Fibroblast of skin of right quadriceps (primary cell): ENCODE measurements at places on chromosomes 3 and 15.

GRCh38 chr15:43406189-43406588 lies 35.3 kb downstream of the TUBGCP4 start:
- no peak for DNase-seq

DNA sequence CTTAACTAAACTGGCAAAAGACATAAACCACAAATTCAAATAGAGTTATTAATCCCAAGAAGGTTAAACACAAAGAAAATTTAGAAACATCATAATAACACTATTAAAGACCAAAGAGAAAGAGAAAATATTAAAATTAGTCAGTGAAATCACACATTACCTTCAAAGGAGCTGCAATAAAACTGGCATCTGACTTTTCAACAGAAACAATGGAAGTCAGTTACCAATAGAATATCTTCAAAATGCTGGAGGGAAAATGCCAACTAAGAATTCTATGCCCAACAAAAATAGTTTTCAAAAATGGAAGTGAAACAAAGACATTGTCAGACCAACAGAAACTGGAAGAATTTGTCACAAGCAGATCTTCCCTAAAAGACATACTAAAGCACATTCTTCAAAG lies 68.7 kb upstream of the RNF7 start:
- DNase-seq = no peak

DNA sequence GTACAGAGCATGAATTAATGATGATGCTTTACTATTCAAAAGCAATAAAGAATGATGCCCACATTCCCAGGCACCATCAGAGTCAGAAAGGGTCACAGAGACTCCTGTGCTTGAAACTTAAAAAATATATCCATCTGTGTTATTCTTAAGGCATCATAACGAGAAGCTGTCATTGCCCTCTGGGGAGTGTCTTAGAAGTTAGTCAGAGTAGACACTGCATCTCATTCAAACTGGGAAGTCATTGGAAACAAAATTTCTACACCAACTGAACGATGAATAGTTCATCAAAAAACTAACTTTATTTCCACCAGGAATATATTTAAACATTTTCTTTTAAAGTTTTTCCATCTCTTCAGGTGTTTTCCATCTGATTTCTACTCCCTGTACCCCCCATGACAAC lies 122.9 kb downstream of the RFTN1 start:
- DNase-seq = no peak

GRCh38 chr3:128727996-128728395 lies 2.0 kb downstream of the RAB7A start:
- DNase-seq = no peak

DNA sequence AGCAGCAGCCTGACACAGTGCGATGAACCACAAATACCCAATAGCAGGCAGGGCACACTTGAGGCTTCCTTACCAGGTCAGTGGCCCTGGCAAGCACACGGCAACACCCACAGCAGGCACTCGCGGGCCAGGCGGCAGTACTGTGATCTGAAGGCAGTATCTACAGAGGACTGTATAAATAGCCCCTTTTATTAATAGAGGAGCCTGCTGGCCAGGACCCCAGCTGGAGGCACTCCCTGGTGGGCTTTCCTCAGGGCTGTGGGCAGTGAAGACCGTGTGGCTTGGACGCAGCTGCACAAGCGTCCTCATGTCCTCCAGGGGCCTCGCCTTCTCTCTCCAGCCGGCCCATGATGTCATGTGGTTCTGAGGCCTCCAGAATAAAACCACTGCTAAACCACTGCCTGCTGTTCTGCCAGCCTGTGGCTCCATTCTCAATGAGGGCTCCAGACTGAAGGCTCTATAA lies 44.1 kb downstream of the LRIG1 start:
- DNase-seq = no peak

DNA sequence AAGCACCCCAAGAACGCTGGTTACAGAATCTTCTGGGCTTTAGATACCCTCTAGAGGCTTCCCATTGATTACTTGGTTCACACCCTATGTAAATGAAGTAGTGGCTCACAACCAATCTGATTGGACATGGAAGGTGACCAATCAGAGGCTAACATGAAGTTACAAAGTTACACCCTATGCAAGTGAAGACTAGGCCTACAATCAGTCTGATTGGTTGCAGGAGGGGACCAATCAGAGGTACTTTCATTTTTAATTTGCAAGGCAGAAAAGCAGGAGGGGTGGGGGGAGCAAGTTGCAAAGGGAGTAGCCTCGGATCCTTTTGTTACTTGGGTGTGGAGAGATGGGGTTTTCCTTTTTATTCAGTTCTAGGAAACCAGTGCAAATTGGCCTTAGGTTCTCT lies 11.1 kb upstream of the RTP2 start:
- DNase-seq = peak; percentile 46

GRCh38 chr3:189557824-189558223 lies 73.4 kb upstream of the TP63 start:
- DNase-seq = peak; percentile 3

- DNase-seq = no peak
Observed at GRCh38 chr3:73705792-73706191, 81.1 kb upstream of the PDZRN3 start.

- DNase-seq = no peak
Observed at GRCh38 chr3:38210141-38210757, 44.9 kb downstream of the OXSR1 start.

- DNase-seq = no peak
Observed at GRCh38 chr3:56124546-56124945, 343.7 kb downstream of the ERC2 start.

- DNase-seq = peak; percentile 65
Observed at GRCh38 chr3:61564395-61565059, 3.2 kb downstream of the PTPRG start.

DNA sequence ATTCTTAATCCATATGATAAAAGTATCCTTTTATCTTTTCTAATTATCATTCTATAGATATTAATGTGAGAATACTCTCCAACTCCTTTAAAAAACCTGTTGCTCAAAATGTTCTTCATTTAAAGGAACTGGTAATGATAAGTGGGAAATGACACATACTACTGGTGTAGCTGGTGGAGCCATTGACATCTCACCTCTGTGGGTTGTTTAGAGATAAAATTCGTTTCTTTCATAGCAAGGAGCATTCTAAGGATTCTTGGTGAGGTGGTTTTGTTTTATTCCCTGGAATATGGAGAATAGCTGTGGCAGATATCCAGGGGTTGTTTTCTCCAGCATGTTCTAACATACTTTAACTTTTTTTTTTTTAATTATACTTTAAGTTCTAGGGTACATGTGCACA lies 299.8 kb upstream of the THBS1 start:
- DNase-seq = no peak

DNA sequence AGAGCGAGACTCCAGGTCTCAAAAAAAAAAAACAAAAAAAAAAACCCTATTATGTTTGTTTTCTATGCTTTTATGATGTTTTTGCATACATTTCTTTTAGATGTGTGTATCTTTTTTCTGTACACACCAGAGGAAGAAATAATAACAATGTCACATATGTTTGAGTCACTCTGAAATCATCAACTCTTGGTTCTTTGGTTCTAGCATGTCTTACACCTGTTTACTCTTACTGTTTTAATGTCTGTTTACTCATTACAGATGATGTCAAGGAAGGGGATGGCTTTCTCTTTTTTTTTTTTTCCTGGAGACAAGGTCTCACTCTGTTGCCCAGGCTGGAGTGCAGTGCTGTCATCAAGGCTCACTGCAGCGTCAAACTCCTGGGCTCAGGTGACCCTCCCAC lies 24.1 kb downstream of the RHOA start:
- no peak for DNase-seq

DNA sequence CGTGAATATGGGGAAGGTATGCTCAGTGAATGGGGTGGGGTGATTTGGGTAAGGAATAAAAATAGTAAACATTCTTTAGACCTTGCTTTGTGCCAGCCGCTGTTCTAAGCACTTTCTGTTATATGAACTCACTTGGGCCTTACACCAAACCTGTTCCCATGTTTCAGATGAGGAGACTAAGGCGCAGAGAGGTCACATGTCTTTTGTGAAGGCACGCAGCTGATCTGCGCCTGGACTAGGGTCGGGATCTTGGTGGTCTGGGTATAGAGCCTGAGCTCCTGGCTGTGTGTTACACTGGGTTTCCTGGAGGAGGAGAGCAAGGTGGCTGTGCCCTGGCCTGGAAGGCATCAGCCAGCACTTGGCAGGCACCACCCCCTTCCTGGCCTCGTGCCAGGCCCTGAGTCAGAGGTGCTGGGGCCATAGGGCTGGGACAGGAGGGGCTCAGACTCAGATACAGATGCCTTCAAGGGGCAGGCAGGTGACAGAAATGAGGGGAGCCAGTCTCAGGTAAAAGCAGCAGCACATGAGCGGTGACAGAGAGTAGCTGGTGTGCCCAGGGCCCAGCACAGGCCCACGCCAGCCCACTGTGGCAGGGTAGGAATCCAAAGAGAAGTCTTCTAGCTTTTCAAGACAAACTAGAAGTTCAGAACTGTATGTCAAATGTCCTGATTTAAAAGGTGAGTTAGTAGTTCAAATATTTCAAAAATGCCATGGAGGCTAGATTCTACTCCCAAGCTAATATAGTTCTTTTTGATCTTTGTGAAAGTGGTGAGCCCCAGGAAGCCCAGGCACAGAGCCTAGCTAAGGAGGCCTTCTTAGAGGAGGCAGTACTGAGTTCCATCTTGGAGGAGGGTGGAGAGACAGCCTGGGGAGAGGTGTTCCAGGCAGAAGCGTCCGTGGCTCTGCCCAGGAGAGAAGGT lies 83.1 kb downstream of the DNAJB8 start:
- DNase-seq = peak; percentile 45

DNA sequence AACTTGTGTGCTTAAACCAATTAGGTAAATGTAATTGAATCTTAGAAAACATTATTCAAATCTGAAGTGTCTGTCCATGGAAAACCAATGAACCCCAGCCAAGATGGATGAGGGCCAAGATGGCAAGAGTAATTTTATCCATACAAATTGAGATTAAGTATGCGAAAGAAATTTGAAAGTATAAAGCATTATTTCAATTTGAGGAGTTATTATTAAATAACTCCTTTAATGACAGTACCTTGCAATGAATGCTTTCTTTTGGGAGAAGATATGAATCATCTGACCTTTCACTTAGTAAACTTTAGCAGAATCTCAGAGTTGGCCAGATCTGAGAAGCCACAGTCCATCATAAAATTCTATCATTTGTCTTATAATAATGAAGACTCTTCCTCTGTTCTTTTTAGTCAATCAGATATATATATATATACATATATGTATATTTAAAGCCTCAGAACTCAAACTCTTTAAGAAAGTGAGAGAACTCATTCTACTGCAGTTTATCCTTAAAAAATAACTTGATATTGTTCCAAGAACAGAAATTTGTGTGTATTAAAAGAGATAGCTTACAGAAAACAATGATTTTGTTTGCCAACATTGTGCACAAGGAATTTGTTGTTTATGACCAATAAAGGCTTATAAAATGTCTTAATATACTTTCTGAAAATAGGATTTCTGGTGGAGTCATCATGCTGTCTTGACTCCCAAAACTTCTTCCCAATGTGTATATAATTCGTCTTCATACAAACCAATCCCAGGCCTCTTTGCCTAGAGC lies 434.8 kb upstream of the THBS1 start:
- peak; percentile 48 for DNase-seq

DNA sequence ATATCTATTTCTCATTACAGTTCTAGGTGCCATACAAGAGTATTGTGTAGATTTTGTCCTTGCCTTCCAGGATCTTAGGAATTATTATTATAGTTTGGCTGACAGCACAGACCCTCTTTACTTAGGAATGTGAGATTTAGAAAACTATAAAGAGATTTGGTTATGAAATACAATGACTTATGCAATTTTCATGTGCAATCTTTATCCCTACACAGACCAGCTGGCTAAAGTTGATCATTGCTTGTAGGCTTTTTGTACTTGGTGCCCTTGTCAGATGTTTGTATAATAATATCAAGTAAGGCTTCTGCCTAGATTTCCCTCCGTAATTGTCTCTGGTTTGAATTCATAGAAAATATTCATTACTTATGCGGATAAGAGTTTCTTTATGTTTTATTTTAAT lies 174.5 kb upstream of the GAP43 start:
- DNase-seq = no peak

- DNase-seq = peak; percentile 17
Observed at GRCh38 chr15:31216215-31216911, 110.3 kb upstream of the KLF13 start.

- no peak for DNase-seq
Observed at GRCh38 chr3:141400073-141400971, 32.0 kb downstream of the ZBTB38 start.

DNA sequence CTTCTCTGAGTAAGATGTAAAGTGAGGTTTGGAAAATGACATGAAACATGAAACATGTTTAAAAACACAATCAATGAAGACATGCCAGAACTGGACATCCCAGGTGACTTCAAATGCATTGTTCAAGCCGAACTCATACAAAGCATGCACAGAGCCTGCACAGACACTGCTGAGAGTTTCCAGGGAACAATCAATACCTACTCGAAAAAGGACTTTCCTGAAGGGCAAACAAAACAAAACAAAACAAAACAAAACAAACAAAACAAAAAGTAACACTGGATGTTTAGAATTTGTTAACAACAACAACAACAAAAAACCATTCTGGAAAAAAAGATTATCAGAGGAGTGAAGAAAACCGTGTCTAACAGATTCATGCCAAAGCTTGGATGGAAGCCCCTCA lies 10.5 kb upstream of the TM4SF19 start:
- DNase-seq = no peak

GRCh38 chr3:150169330-150169940 lies 198.7 kb upstream of the PFN2 start:
- no peak for DNase-seq

GRCh38 chr15:88377509-88377908 lies 89.7 kb downstream of the MRPL46 start:
- no peak for DNase-seq

GRCh38 chr3:69776289-69776688 lies 37.0 kb downstream of the MITF start:
- DNase-seq = no peak

DNA sequence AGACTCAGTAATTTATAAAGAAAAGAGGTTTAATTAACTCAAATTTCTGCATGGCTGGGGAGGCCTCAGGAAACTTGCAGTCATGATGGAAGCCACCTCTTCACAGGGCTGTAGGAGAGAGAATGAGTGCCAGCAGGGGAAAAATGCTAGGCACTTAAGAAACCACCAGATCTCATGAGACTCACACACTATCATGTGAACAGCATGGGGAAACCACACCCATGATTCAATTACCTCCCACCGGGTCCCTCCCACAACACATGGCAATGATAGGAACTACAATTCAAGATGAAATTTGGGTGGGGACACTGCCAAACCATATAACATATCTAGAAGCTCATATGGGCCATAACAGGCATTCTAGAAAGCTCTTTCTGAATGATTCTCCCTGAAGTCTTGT lies 190.3 kb downstream of the WNT5A start:
- DNase-seq = peak; percentile 38
